Stimulated activated CD8-positive, alpha-beta memory T cell treated with anti-CD3 and anti-CD28 coated beads, Interleukin-4, amount 100 ng/mL, for 1 hour (primary cell): ENCODE measurements at places on chromosomes 5 and 9.

- DNase-seq: no peak
Observed at GRCh38 chr9:106481013-106481609, 381.9 kb upstream of the ZNF462 start.

DNA sequence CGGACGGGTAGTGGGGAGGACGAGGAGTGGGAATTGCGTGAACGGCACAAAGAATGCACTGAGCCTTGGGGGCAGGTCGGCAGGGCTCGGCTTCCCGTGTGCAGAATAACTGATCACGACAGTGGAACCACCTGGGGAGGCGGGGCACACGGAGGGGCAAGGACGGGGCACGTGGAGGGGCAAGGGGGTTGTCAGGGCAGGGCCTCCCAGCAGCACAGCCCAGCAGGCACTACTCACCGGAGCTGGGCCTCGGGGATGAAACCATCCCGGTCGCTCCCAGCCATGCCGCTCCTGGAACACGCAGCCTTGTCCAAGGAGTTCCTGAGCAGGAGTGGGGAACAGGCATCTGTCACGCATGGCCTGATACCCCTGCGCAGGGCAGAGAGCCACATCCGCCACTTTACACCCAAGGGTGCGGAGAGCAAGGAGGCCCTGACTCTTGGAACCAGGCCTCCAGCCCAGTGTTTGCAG, 33.4 kb downstream of the SARDH start:
- DNase-seq: no peak

DNA sequence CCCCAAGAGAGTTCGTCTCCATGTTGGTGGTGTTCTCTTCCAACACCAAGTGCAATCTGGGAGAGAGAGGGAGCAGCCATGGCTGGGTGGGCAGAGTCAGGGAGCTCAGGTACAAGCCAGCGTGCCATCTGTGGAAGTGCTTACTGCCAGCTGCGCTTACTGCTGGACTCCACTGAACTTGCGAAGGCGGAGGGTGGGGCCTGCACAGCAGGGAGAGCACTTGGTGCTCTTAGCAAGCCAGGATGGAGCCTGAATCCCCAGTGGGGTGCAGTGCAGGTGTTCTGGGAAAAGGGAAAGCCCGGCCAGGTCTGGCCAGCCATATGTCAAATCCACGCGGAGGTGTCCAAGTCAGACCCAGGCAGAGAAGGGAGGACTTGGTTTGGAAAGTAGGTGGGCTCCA, 142.0 kb downstream of the FANCC start:
- no peak for DNase-seq

DNA sequence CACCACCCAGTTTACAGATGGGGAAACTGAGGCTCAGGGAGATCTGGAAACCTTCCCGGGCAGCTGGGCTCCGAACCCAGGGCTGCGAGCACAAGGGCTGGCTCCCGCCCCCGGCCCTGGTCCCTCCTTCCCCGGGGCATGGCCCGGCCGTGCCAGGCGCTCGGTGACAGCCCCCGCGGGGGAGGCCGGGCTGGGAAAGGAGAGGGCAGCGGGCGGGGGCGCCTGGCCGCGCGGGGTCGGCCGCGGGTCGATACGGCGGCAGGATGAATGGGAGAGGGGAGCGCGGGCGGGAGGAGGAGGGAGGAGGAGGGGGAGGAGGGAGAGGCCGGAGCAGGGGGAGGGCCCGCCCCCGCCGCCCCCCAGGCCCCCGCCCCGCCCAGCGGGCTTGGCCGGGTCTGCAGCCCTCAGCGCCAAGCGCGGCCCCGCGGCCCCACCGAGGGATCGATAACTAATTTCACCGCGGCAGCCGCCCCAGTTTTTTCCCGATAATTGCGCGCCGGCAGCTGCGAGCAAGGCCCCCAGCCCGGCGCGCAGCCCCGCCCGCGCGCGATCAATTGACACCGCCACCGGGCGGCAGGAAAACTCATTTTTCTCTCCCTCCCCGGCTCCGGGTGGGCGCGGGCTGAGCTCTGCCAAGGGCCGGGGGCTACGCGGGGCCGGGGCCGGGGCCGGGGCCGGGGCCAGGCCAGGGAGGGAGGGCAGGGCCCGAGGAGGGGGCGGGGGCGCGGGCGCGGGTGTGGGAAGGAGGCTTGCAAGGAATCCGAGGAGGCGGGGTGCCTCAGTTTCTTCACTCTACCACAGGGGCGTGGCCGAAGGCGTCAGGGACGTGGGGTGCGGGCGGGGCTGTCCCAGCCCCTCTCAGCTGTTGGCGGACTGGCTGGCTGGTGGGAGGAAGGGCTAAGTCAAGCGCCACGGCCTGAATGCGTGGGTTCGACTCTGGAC, 52.1 kb downstream of the C9orf50 start:
- DNase-seq: no peak

- DNase-seq: no peak
Observed at GRCh38 chr5:108702546-108702945, 45.2 kb upstream of the FER start.

GRCh38 chr9:79637177-79637925, 65.6 kb downstream of the TLE4 start:
- no peak for DNase-seq

GRCh38 chr5:177409043-177409801, at the start of gene F12:
Gene F12, minus strand, starts transcription at chr5:177409564. Its CDS starts 37 bp downstream, at chr5:177409527.
- no peak for DNase-seq
